Naive thymus-derived CD4-positive, alpha-beta T cell (primary cell): ENCODE measurements at places on chromosomes 7 and 10.
A peak's percentile ranks its signal among the peaks of the same experiment; 100 is the strongest.

- H3K4me1 ChIP-seq = no peaks in the 10 kb centered on the region
- no peak overlapping the region for H3K27ac ChIP-seq
- H3K27me3 ChIP-seq = no peaks in the 10 kb centered on the region
These were observed 30.4 kb downstream of the GPRIN2 start for GRCh38 chr10:46525824-46526681.

DNA sequence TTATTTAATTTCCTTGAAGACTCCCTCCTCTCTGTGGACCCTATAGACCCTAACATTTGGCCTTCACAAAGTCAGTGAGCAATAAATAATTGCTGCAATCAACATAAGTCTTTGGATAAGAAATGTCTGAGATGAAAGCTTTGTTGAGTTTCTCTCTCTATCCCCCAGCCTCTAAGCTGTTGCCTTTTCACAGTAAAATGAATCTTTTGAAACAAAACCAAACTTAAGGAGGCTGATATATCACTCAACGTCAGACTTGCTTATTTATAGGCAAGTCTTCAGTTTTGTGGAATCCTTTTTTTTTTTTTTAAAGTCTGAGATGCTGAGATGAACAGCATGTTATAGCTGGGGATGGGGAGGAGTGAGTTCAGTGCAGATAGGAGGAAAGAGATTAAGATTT lies 10.0 kb downstream of the CPED1 start:
- no peaks in the 10 kb centered on the region for H3K27me3 ChIP-seq
- peaks cover 13% of the 10 kb centered on the region for H3K4me1 ChIP-seq
- no peak overlapping the region for H3K4me3 ChIP-seq
- H3K27ac ChIP-seq = no peak overlapping the region

DNA sequence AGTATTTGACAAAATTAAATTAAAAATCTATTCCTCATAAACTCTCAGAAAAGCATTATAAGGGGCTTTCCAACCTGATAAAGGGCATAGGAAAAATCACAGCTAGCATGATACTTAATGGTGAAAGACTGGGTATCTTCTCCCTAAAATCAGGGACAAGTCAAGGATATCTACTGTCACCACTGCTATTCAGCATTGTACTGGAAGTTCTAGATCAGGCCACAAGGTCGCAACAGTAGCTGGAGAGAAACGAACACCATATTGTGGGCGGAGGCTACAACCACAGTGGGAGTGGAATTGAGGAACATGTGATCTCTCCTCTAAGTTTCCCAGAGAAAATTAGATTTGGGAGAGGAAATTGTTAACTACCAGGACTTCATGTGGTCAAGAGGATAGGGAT lies 70.0 kb upstream of the NAMPT start:
- H3K27ac ChIP-seq = no peak overlapping the region
- DNase-seq = no peak
- no peaks in the 10 kb centered on the region for H3K4me1 ChIP-seq
- H3K27me3 ChIP-seq = no peaks in the 10 kb centered on the region

- H3K4me1 ChIP-seq = no peaks in the 10 kb centered on the region
- H3K4me3 ChIP-seq = peak overlapping the region; percentile 63
- no peaks in the 10 kb centered on the region for H3K36me3 ChIP-seq
- no peak for DNase-seq
These were observed 43.3 kb downstream of the SFTPD start for GRCh38 chr10:79905322-79906314.

DNA sequence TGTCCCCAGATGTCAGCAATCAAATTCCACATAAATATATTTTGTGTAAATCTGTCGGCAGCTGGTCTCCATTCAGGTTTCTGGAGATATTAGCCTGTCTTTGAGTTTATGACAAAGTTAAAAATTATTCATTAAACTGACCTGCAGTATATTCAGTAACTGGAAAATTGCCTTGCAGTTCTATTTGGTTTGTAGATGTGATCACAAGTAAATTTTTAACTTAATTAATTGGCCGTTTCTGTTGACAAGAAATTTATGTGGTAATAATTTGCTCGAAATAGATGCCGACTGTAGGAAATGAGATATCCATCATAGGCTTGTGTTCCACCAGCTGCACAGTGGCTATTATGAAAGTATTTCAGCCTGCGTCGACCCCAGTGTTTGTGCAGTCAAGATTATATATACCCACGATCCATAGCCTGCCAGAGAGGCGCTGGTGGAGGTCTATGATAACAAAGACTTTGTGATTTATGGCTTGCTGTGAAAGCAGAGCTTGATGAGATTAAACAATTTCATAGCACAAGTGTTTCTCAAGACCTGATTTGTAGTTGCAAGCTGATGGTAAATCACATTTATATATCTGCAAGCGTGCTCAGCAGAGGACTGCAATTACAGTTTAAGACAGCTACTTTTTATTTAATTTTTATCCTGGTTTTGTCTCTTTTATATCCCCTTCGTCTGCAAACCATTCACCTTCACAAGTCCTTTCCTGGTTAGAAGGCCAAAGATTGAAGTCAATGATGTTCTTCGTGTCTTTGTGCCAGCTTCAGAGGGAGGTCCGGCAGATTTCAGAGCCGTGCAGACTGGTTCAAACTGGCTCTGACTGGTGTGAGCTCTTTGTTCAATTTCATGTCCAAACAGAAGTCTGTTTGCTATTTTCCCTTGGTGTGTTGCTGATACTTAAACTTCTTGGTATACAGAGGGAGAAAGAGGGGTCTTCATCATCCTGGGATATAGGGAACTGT lies 850.9 kb downstream of the LRMDA start:
- no peak overlapping the region for H3K4me3 ChIP-seq
- H3K27me3 ChIP-seq = no peaks in the 10 kb centered on the region
- H3K4me1 ChIP-seq = no peaks in the 10 kb centered on the region
- no peaks in the 10 kb centered on the region for H3K36me3 ChIP-seq

DNA sequence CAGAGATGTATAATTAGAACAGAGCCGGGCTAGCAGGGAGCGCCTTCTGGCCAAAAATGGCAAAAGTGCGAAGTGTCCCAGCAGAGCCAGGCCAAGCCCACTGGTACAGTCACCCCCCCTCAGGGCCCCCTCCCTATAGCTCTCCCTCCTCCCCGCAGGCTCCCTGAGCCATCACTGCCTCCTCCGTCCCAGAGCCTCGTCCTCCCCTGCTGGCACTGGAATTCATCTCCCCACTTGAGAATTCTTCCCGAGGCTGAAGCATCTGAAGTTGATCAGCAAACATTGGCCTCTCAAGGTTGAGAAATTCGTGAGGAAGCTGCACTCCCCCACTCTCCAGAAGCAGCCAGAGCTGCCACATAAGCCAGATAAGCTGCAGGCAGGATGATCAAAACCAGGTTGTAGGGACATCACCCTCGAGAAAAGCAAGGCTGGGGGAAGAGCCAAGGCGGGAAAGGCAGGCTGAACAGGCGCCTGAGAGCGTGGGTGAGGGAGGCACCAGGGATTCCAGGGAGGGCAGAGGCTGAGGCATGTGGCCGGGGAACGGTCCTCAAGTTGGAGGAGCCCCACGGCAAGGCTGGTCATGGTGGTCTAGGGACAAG lies 23.4 kb downstream of the CAMK2G start:
- no peak for DNase-seq
- H3K4me1 ChIP-seq = peaks cover 6% of the 10 kb centered on the region
- no peak overlapping the region for H3K27ac ChIP-seq
- no peaks in the 10 kb centered on the region for H3K27me3 ChIP-seq
- no peak overlapping the region for H3K4me3 ChIP-seq

- no peak overlapping the region for H3K27ac ChIP-seq
- peaks cover 17% of the 10 kb centered on the region for H3K4me1 ChIP-seq
- no peak overlapping the region for H3K4me3 ChIP-seq
- no peak for DNase-seq
- H3K36me3 ChIP-seq = no peaks in the 10 kb centered on the region
These were observed 52.1 kb downstream of the ST7 start for GRCh38 chr7:117005449-117005848.

- H3K4me3 ChIP-seq = no peak overlapping the region
- H3K4me1 ChIP-seq = no peaks in the 10 kb centered on the region
- DNase-seq = no peak
These were observed 295.3 kb upstream of the PRKCQ start for GRCh38 chr10:6875269-6875865.

- no peak for DNase-seq
- H3K4me1 ChIP-seq = no peaks in the 10 kb centered on the region
- H3K27me3 ChIP-seq = no peaks in the 10 kb centered on the region
- H3K4me3 ChIP-seq = no peak overlapping the region
These were observed 41.7 kb downstream of the CTBP2 start for GRCh38 chr10:125118701-125119100.

GRCh38 chr7:36217961-36218284 lies 64.9 kb downstream of the EEPD1 start:
- H3K27ac ChIP-seq = no peak overlapping the region
- no peaks in the 10 kb centered on the region for H3K27me3 ChIP-seq
- H3K36me3 ChIP-seq = no peaks in the 10 kb centered on the region
- DNase-seq = no peak
- no peak overlapping the region for H3K4me3 ChIP-seq

DNA sequence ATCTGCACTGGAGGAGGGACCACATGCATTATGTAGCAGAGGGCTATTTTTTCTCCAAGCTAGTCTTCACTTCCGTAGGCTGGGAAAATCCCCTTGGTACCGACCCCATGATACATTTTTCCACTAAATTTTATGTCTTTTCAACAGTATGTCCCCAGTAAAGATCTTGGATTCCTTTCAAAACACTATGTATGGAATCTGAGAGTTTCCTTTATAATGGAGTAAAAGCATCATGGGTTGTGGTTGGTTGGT lies 4.8 kb upstream of the ZNRF2 start:
- no peaks in the 10 kb centered on the region for H3K27me3 ChIP-seq
- peaks cover 3% of the 10 kb centered on the region for H3K4me1 ChIP-seq
- H3K36me3 ChIP-seq = no peaks in the 10 kb centered on the region
- DNase-seq = no peak
- no peak overlapping the region for H3K27ac ChIP-seq
